ENCODE measurements at places on chromosomes 5 and 9.
A peak's percentile ranks its signal among the peaks of the same experiment; 100 is the strongest.

- DNase-seq = no peak
Measured at GRCh38 chr5:103668281-103668680, 105.7 kb upstream of the NUDT12 start.

GRCh38 chr5:144522698-144523097, 352.0 kb downstream of the KCTD16 start:
- DNase-seq = no peak

GRCh38 chr5:109812698-109813097, 123.0 kb downstream of the MAN2A1 start:
- DNase-seq = no peak

- DNase-seq = no peak
Measured at GRCh38 chr5:5739490-5739945, 317.0 kb downstream of the ICE1 start.

- no peak for DNase-seq
Measured at GRCh38 chr5:147626464-147626863, 116.6 kb upstream of the DPYSL3 start.

GRCh38 chr5:172162323-172162986, 25.6 kb downstream of the STK10 start:
- no peak for DNase-seq

DNA sequence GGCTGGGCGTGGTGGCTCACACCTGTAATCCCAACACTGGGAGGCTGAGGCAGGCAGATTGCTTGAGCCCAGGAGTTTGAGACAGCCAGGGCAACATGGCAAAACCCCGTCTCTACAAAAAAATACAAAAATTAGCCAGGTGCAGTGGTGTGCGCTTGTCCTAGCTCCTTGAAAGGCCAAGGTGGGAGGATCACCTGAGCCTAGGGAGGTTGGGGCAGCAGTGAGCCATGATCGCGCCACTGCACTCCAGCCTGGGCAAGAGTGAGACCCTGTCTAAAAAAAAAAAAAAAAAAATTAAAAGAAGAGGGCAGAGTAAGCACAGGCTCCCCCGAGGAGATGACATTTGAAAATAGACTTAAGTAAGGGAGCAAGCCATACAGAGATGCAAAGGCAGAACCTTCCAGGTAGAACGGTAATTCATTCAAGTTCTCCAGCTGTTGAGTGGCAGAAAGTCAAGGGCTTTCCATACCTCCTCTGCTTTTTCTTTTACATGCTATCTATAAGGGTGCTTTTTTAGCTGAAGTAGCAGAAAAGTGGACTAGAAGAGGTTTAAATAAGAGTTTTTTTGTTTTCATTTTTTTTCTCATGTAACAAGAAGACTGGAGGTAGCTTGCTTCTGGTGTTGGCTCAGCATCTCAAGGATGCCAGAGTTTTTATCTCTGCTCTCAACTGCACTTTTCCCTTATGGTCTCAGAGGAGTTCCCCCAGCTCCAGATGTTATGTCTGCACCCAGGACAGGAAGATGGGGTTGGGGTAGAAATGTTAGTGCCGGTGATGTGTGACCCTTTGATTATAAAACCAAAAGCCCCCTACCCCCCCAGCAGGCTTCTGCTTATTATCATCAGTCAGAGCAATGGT, 40.8 kb downstream of the ERGIC1 start:
- no peak for DNase-seq

DNA sequence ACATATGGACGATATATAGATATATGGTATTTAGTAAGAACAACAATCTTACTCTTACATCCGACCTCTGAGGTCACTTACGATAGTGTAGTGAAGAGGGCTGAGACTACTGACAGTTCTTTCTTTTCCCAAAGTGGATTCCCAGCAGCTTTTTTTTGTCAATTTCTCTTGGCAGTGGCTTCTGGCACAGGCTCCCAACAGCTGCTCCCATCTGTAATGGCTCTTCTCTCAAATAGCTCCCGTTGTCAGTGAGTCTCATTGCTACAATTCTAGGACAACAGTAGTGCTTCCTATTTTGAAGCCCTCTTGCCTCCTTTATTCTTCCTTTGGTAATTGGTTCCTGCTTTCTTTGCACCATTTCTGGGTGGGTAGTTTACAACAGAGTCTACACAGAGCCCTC, 68.4 kb downstream of the SLC25A46 start:
- peak; percentile 68 for DNase-seq

All from stomach (tissue), 19 donors.